Fibroblast of skin of scalp (primary cell): ENCODE measurements at places on chromosomes 1 and 21.

- DNase-seq, result no peak
These were observed 5.8 kb upstream of the GTF2B start for GRCh38 chr1:88897070-88897730.

GRCh38 chr1:147252540-147252939 is 10.1 kb downstream of the CHD1L start:
- no peak for DNase-seq

GRCh38 chr21:39667353-39667891 is 54.7 kb downstream of the B3GALT5 start:
- no peak for DNase-seq

- DNase-seq, result no peak
These were observed 91.1 kb downstream of the EPHB2 start for GRCh38 chr1:22801761-22802160.

DNA sequence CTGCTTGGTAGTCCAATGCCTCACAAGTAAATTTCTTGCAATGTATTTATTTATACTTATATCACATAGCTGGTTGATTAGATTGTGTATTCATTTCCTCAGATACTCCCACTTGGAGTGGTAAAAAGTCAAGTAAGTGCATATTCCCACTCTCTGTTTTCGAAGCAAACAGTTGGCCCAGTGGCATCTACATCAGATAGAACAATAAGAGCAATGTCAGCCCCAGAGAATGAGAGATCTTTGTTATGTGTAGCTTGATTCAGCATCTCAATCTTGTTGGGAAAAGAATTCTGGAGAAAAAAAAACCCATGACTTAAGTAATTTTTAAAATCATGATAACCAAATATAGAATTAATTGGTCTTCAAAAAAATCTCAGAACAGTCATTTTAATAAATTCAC is 25.5 kb downstream of the RGL1 start:
- DNase-seq, result no peak

DNA sequence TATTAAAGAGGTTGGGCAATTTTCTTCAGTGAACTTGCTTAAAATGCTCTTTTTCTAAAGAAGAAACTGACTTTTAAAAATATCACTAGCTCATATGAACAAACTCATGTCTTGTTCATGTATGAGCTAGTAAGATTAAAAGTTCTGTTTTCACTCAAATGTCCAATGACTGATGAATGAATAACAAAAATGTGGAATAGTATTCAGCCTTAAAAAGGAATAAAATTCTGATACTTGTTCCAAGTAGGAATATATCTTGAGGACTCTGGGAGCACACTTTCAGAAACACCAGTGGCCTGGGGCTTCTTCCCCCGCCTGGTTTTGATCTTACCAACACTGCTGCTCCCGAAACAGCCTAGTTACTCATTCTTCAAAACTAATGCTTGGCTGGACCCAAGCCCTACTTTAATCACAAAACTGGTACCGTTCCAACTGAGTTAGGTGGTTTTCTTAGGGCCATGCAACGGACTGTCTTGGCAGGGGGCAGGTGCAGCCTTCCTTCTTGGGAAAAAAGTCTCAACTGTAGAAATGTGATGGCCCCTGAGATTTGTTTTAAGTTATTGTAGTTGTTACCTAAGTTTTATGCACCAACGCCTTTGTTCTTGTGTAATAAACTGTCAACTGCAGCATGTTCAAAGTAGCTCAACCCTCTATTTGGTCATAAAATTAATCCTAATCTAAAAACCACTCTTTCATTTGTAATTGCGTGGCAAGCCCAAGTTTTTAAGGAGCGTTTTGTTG is 116.0 kb downstream of the ETS2 start:
- DNase-seq, result no peak

- DNase-seq, result no peak
These were observed 31.2 kb upstream of the TSPEAR start for GRCh38 chr21:44742418-44743153.

- no peak for DNase-seq
These were observed 96.4 kb upstream of the CACNA1E start for GRCh38 chr1:181386951-181387350.

DNA sequence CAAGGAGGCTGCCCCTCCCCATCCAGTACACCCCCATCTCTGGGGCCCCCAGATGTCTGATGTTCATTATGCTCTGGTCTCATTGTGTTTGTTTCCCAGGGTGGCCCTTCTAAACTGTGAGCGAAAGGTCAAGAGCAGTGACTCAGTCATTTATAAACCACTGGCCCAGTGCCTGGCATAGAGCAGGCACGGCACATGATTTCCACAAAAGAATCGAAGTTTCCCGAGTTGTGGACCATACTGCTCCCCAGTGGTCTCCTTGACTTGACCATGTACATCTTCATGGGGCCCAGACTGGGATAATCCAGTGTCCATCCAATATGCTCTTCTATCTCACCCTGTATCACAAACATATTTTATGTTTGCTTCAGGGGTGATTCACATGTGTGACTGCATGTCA is 153.3 kb downstream of the NR5A2 start:
- DNase-seq, result peak; percentile 44

DNA sequence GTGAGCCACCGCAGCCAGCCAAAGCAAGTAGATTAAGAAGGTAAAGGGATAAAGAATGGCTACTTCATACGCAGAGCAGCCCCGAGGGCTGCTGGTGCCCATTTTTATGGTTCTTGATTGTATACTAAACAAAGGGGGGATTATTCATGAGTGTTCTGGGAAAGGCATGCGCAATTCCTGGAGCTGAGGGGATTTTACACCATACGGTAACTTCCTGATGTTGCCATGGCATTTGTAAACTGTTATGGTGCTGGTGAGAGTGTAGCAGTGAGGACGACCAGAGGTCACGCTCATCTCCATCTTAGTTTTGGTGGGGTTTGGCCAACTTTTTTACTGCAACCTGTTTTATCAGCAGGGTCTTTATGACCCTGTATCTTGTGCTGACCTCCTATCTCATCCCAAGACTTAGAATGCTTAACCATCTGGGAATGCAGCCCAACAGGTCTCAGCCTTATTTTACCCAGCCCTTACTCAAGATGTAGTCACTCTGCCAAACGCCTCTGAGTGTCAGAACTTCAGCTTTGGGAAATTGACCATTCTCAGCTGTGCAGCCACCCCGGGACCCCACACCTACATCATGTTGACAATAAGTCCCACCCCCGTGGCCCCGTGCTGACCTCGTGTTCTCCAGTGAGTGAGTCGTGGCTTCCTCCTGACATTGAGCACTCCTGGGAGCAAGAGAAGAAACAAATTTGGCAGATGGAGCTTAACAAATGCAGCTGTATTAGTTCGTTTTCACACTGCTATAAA is 149.4 kb upstream of the COL6A1 start:
- DNase-seq, result no peak

- DNase-seq, result no peak
These were observed 48.7 kb upstream of the PCP4 start for GRCh38 chr21:39818557-39818956.

DNA sequence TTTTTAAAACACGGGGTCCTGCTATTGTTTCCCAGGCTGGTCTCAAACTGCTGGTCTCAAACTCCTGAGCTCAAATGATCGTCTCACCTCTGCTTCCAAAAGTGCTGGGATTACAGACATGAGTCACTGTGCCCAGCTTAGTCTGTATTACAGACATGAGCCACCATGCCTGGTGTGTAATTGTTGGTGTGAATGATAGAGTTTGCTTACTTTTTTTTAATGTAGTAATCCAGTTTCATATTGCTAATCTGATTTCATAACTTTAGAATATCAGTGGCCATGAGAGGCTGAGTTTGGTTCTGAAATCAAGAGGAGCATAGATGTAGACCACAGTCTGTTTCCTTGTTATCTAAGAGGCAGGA is 3.4 kb downstream of the EPB41 start:
- DNase-seq, result no peak

DNA sequence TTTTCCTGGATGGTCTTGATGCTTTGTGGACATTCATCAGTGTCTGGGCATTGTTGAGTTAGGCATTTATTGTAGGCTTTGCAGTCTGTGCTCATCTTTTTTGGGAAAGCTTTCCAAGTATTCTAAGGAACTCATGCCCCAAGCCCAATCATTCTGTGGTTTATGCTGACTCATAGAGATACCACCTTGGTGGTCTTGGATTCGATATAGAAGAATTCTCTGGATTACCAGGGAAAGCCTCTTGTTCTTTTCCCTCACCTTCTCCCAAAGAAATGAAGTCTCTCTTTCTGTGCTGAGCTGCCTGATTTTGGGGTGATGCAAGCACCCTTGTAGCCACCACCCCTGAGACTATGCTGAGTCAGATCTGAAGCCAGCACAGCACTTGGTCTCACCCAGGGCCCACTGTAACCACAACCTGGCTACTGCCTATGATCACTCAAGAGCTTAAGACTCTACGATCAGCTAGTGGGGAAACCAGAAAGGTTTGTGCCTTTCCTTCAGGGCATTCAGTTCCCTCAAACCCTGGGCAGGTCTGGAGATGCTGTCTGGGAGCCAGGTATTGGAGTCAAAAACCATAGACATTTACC is 422.6 kb downstream of the NUF2 start:
- DNase-seq, result peak; percentile 3

- DNase-seq, result peak; percentile 34
These were observed 36.5 kb downstream of the GIPC2 start for GRCh38 chr1:78081980-78082860.

GRCh38 chr1:190904091-190904695 is 426.5 kb upstream of the BRINP3 start:
- peak; percentile 79 for DNase-seq

DNA sequence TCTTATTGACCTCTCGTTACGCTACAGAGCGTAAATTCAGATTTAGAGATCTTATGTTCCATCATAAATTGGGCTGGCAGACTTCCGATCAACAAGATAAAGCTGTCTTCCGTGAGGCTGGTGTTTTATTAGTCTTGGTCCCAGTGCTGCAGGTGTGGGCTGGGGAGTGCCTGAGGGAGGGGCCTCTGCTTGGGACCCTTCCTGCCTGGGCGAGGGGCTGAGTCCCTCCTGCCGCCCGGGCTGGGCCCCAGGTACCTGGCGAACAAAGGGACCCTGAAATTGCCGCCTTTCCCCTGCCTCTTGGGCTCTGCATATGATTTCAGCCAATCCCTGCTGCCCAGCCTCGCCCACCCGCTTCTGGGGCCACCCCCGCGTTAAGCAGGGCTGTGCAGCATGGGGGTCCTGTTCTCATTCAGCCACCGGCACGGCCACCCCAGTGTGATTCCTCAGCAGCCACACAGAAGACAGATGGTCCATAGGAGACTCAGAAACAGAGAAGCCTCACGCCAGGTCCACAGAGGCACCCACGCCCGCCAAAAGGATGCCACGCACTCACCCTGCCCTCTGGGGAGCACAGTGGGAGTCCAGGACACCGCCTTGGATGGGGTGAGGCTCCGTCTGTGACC is 6.1 kb upstream of the SAMD11 start:
- DNase-seq, result no peak

DNA sequence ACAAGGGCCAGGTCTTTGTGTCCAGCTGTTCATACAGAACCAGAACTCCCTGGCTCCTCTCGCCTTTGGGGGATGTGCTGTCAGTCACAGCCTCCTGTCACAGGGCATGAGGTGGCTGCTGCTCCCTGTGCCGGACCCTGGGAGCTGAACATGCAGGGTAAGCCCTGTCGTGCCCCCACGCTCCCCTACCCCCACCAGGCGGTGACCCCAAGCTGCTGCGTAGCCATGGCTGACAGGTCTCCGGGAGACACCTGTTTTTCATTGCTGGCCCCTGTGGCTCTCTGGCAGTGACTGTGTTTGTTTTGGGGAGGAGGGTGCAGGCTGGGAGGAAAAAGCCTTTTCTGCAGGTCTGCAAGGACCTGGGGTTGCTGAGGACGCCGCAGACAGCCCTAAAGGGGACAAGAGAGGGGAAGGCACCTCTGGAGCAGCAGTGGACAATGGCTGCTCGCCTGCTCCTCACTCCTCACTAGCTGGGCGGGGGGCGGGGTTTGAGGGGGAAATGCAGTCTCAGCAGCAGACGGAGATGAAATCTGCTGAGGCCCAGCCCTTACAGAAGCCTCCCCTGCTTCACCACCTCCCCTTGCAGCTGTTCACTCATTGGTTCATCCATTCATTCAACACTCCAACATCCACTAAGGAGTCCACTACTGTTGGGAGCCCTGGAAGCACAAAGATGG is 81.4 kb downstream of the TRABD2B start:
- DNase-seq, result no peak

GRCh38 chr1:245791410-245792312 is 636.9 kb downstream of the KIF26B start:
- DNase-seq, result no peak

- DNase-seq, result no peak
These were observed 611.7 kb downstream of the NUF2 start for GRCh38 chr1:163933437-163933836.

DNA sequence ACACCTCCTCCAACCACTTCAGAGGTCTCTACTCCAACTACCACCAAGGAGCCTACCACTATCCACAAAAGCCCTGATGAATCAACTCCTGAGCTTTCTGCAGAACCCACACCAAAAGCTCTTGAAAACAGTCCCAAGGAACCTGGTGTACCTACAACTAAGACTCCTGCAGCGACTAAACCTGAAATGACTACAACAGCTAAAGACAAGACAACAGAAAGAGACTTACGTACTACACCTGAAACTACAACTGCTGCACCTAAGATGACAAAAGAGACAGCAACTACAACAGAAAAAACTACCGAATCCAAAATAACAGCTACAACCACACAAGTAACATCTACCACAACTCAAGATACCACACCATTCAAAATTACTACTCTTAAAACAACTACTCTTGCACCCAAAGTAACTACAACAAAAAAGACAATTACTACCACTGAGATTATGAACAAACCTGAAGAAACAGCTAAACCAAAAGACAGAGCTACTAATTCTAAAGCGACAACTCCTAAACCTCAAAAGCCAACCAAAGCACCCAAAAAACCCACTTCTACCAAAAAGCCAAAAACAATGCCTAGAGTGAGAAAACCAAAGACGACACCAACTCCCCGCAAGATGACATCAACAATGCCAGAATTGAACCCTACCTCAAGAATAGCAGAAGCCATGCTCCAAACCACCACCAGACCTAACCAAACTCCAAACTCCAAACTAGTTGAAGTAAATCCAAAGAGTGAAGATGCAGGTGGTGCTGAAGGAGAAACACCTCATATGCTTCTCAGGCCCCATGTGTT is 66.6 kb downstream of the TPR start:
- no peak for DNase-seq

DNA sequence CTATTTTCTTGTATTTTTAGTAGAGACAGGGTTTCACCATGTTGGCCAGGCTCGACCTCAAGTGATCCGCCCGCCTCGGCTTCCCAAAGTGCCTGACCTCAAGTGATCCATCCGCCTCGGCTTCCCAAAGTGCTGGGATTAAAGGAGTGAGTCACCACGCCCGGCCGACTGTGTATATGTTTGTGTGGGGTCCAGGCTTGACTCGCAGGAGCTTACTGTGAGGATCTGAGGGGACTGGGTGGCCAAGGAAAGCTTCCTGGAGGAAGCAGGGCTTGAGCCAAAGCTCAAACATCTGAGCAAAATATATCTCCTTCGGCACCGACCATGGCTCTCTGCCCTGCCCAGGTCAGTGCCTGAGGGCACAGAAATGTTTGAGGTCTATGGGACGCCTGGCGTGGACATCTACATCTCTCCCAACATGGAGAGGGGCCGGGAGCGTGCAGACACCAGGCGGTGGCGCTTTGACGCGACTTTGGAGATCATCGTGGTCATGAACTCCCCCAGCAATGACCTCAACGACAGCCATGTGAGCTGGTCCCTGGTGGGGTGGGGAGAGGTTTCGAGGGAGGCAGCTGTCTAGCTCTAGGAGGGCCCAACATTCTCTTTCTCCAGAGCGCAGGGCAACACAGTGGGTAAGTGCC is 10.5 kb downstream of the PADI3 start:
- DNase-seq, result peak; percentile 57
